ENCODE measurements at places on chromosomes 3 and 15.

GRCh38 chr3:151293127-151293526 is 14.8 kb upstream of the P2RY14 start:
- no peak for DNase-seq

DNA sequence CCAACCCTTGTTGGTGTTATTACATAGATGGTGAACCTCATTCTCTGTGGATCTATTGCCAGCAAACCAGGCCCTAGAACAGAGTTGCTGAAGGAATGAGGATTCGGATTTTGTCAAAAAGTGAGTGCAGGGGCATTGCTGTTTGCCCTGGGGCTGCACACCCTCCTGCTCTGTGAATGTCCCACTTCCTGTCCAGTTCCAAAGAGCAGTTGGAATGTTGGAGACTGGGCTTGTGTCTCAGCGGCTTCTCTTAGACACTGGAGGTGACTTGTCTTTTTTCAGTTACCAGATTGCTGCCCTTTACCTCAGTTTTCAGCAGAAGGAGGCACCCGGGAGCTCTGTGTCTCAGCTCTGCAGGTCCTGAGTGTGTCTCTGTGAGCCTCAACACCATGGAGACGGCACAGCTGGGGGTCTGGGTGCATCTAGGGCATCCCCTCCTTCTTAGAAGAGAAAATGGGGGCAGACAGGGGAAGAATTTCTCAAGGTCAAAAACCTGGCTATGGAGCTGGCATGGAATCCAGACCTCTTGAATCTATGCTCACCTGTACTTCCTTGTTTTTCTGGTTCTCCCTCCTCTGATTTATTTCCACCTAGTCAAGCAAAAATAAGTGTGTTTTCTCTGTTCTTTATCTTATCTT is 46.3 kb downstream of the LIMD1 start:
- no peak for DNase-seq

DNA sequence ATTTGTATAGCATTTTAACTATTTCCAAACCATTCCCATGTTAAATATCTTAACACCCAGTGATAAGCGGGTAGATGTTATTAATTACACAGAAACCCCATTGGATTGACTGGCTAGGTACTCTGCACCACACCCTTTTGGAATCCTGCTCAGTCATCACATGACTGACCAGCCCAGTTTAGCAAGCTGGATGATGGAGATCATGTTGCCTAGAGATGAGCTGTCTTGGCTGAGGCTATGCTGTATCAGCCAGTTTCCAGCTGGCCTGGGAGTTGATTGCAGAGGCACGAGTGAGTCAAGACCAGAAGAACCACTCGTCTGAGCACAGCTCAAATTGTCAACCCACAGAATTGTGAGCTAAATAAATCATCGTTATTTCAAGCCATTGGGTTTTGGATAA is 124.6 kb downstream of the ZNF621 start:
- no peak for DNase-seq

GRCh38 chr3:56086355-56086754 is 381.9 kb downstream of the ERC2 start:
- peak; percentile 61 for DNase-seq
